ENCODE measurements at places on chromosomes 7 and 10.

DNA sequence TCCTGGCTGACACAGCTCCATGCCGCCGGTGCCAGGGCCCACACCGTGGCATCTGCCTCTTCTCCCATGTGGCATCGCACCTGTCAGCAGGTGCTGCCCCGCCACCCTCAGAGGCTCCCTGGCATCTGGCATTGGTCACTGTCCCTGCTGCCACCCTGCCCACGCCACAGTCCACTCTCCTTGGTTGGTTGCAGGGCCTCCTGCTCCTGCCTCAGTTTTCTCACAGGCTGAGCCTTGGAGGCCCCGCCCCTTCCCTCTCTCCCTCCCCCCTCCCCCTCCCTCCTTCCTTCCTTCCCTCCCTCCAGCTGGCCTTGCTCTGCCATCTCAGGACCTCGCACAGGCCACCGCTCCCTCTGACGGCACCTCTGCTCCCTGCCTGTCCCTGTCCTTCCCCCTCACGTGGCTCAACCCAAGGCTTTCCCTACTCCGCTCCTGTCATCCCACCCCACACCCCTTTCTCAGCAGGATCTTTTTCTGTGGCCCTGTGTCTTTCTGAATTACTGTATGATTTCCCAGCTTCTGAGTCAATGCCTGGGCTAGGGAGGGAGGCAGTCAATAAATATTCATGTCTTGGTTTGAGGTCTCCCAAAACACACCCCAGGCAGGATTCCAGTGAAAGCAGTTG, 87.4 kb downstream of the INPP5A start:
- DNase-seq = no peak

DNA sequence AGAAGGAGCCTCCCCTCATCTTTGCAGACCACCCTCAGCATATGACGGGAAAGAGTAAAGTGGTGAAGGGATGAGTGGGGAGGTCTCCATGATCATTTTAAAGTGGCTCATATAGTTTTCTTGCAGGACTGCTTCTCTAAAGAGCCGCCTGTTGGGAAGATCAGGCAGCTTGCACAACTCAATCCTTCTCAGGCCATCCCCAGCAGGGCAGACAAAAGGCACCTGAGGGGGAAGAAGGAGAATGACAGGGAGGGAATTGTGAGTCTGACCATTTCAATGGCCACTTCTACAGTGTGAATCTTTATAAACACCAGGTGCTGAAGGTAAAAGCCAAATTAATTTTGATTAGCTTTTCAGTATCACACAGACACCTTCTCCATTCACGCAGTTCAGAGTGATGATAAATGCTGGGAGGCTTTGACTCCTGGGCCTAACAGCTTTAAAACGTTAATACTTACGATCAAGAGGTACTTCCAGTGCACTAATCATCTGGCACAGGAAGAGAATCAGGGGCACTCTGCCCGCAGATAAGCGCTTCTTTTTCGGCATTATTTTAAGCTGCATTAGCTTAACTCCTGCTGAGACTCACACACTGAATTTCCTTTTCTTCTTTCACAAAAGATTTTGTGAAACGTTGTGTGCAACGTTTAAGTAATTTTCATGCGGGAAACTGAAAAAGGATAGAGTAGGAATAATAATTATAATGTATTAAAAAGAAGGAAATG, 109.5 kb upstream of the LAMB4 start:
- DNase-seq = no peak

DNA sequence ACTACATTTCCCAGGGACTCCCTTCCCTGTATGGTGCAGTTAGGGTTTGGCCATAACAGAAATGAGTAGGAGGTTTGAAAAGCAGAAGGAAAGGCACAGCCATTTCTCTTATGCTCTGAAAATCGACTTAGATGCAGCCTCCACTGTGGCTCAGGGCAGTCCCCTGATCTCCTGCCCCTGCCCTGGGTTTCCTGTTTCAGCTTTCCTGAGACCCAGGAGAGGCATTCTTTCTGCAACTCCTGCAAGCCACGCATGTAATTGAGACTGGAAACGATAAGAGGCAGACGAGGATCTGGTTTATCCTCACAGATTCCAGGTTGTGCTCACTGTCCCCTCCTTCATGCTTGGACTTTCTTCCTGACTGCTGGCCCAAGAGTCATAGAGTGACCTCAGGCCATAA, 461.2 kb upstream of the VSTM2A start:
- DNase-seq = no peak

DNA sequence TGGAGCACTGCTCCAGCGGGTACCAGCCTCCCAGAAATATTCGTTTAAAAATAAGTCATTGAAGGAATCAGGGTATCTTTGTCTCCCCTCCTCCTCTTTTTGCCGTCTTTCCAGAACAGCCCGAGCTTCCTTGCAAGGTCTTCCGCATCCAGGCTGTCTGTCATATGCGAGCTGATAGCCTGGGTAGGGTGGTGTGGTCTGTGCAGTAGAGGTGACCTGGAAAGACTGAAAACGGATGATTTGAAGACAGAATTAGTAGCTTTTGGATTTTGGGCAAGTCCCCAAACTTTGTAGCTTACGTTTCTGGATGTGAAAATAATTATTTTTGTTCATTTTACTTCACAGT, 480 bp downstream of the VPS50 start:
- no peak for DNase-seq

GRCh38 chr10:124364674-124365073, 54.0 kb downstream of the OAT start:
- no peak for DNase-seq

- no peak for DNase-seq
Measured at GRCh38 chr7:133481676-133482075, 228.8 kb downstream of the EXOC4 start.

Measured in stimulated activated CD8-positive, alpha-beta memory T cell treated with anti-CD3 and anti-CD28 coated beads, Interleukin-4, amount 100 ng/mL, for 48 hours (primary cell).